ENCODE measurements at places on chromosomes 3 and 15. TPM values are rescaled to one million over a fixed set of nuclear protein-coding genes. Genes with fewer than 3 reads are reported as not detected.

Gene TMEM212
- not detected for total RNA-seq

Gene TJP1
- 108 TPM for total RNA-seq

Gene DGKG
- total RNA-seq, result 15.0 TPM

DNA sequence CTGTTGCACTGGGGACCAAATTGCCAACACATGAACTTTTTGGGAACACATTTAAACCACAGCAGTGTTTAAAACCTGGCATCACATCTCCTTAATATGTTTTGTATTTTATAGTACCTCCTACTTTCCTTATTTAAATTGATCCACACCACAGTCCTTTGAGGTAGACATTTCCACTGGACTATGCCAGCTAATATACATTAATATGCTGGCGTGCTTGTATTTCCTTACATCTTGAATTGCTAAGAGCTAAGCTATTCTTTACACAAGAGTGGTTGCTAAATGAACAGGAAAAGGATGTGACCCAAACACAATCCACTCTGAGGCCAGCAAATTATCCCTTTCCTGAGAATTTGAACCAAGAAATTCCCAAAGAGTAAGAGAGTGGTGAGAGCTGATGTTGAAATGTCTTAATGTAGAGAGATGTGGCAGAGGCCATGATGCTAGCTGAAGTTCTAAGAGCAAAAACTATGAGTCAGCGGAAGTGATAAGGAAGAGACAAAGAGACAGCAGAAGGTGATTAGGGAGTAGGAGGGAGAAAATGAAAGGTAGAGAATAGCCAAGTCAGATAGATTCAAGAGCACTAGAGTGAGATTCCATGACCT is 131.2 kb downstream of the CD47 start:
- DNase-seq, result no peak

Gene MED12L
- 1.7 TPM for total RNA-seq

Data from thyroid gland (tissue), 4 donors.